ENCODE measurements at places on chromosomes 11 and 22.

GRCh38 chr11:113562576-113562975 lies 87.4 kb upstream of the DRD2 start:
- DNase-seq, result no peak

DNA sequence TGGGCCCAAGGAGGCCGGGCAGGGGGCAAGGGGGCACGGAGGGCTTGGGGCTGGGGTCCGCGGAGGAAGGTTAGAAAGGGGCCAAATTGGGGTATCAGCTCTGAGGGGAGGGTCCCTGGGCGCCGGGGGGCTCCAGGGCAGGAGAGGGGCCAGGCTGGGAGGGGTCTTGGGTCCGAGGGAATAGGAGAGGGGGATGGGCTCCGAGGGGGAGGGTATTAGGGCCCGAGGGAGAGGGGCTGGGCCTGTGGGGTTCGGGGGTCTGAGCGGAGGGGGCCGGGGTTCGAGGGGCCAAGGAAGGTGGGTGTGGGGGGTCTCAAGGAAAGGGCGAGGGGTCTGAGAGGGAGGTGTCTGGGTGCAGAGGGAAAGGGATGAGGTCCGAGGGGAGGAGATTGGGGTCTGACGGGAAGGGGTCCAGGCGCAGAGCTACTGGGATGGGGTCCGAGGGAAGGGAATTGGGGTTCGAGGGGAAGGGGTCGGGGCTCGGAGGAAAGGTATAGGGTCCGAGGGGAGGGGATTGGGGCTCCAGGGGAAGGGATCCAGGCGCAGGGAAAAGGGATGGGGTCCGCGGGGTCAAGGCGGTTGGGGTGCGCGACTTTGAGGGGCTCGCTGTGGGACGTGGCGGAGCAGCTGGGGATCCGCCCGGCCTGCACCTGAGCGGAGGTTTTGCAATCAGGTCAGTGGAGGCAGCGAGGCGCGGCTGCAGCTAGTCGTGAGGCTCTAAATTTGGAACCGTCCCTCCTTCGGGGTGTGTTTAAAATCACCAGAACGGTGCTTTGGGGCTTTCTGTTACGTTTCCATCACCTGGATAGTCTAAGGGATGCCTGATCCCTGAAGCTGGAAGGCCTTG lies 728 bp downstream of the CTTN start:
- peak; percentile 35 for DNase-seq

- no peak for DNase-seq
These were observed 72.8 kb upstream of the SPON1 start for GRCh38 chr11:13889552-13890249.

GRCh38 chr11:130608287-130608686 lies 159.8 kb downstream of the ADAMTS15 start:
- DNase-seq, result no peak

DNA sequence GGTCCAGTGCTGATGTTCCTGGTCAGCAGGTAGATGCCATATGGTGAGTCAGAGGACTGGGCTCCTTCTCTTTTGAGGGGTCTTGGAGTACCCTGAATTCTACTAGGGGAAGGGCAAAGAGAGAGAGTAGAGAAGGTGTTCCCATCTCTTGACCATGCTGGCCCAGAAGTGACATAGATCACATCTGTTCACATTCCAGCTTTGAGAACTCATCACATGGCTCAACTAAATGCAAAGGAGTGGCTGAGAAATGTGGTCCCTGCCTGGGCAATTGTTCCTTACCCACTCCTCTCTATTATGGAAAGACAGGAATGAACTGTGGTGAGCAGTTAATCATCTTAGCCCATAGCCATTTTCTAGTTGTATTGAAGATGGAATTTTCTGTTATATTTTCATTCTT lies 105.4 kb upstream of the TIMP3 start:
- DNase-seq, result no peak

- no peak for DNase-seq
These were observed 8.7 kb upstream of the TSPAN18 start for GRCh38 chr11:44718057-44718456.

- no peak for DNase-seq
These were observed 120.6 kb downstream of the MICAL3 start for GRCh38 chr22:17903564-17904295.

- DNase-seq, result peak; percentile 88
These were observed at the start of gene PRDM11 for GRCh38 chr11:45146072-45147016. Gene PRDM11, plus strand, starts transcription at chr11:45146639. Its CDS starts 35,128 bp downstream, at chr11:45181767.

- DNase-seq, result no peak
These were observed 23.0 kb downstream of the CDON start for GRCh38 chr11:126039485-126040271.
